ENCODE measurements at places on chromosomes 7 and 10. TPM values are rescaled to one million over a fixed set of nuclear protein-coding genes. Genes with fewer than 3 reads are reported as not detected.

RHEB gene
- 78.9 TPM for polyA plus RNA-seq

DNA sequence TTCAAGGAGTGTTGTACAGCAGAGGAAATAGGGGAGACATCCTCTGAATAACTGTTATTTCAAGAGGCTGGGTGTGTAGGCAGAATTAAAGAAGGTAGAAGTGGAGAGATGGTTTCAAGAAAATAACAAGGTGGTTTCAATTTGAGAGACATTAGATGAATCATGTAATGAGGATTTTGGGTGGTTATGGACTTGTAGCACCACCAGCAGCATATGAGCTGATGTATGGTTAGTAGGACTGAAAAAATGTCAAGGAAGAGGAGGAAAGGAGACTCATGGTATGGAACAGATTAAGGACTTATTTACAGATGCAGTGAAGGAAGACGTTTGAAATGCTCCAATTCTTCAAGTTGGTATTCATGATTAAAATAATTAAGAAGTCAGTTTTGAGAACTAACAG is 166.2 kb downstream of the EXOC4 start:
- no peak for DNase-seq

GRCh38 chr7:16189026-16189715 is 232.2 kb downstream of the CRPPA start:
- no peak for DNase-seq

FKBP6 gene
- polyA plus RNA-seq = 0.23 TPM

GRCh38 chr10:3445648-3446047 is 273.1 kb upstream of the PITRM1 start:
- DNase-seq = no peak

DNA sequence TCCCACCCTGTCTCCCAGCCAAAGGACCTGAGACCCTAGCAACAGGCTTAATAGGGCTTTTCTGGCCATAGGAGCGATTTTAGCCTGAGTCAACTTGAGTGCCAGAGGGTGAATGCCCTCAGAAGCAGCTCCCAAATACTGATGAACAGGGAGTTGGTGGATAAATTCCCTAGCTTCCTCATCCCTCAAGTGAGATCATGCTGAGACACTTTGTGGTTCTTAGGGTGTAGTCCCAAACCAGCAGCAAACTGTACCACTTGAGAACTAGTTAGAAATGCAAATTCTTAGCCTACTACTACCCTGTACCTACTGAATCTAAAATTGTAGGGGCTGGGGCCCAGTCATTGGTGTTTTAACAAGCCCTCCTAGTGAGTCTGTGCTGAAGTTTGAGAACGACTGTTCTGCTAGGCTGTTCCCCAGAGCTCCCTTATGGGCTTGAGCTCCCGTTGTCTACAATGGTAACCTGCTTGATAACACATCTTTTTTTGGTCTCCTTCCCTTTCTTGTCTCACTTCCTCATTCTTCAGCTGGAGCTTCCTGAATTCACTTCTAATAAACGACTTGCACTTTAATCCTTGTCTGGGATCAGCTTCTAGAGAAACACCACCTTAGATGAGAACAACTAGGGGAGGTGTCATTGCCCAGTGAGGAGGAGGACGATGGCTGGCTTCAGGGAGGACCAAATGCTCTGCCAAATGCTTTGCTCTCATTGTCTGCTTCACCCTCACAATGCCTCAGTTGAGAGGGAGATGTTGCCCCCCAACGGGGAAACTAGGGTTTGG is 18.2 kb upstream of the CDH23 start:
- no peak for DNase-seq

DNA sequence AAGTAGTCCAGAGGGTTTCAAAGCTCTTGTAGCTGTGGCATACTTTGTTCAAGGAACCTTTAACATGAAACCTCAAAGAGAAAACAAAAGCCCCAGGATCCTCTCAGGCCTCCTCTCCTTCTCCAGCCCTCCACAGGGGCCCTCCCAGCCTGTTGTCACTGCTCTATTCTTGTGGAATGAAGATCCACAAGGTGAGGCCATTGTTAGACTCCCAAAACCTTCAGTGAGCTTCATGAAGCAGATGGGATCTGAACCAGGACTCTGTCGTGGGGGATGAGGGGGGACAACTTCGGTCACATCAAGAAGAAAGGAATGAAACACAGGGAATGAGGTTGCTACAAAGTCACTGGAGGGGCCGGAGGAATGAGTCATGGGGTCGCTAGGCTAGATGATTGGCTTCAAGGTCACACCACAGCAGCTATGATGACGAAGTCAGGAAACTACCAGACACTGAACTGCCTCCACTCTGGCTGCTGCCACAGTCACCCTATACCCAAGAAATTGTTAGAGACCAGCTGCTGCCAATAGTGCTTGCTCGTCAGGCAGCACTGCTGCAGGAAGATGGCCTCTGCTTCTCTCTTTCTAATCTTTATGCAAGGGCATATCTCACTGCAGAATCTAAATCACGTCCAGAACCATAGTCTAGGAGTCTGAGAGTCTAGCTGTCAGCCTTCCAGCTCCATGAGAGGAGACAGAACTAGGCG is 208.8 kb downstream of the HIBADH start:
- DNase-seq = no peak

- no peak for DNase-seq
Observed at GRCh38 chr10:102629661-102630614, 14.3 kb upstream of the TRIM8 start.

ZNF804B gene
- not detected for polyA plus RNA-seq

- DNase-seq = no peak
Observed at GRCh38 chr7:24842449-24843241, 85.4 kb upstream of the GSDME start.

GRCh38 chr7:148905093-148905666 is 21.1 kb upstream of the EZH2 start:
- no peak for DNase-seq

- DNase-seq = no peak
Observed at GRCh38 chr10:63390521-63390920, 75.3 kb downstream of the JMJD1C start.

GRCh38 chr10:34723750-34724149 is 91.3 kb downstream of the PARD3 start:
- DNase-seq = no peak

CPA1 gene
- polyA plus RNA-seq = 6.5 TPM

NPTX2 gene
- polyA plus RNA-seq = 7.4 TPM

DNA sequence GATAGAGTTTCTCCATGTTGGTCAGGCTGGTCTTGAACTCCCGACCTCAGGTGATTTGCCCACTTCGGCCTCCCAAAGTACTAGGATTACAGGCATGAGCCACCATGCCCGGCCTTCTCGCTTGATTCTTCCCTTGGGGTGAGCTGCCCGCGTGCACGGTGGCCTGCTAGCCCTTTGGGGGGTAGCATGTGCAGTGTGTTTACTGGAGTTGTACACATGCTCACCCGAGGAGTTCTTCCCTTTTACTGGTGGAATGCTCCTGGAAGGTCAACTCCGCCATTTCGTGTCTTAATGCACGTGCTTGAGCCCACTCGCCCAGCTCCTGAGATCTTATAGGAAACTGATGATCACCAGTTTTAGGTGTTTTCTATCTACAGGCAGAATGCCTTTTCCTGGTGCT is 17.0 kb upstream of the ADAMTS14 start:
- DNase-seq = no peak

DNA sequence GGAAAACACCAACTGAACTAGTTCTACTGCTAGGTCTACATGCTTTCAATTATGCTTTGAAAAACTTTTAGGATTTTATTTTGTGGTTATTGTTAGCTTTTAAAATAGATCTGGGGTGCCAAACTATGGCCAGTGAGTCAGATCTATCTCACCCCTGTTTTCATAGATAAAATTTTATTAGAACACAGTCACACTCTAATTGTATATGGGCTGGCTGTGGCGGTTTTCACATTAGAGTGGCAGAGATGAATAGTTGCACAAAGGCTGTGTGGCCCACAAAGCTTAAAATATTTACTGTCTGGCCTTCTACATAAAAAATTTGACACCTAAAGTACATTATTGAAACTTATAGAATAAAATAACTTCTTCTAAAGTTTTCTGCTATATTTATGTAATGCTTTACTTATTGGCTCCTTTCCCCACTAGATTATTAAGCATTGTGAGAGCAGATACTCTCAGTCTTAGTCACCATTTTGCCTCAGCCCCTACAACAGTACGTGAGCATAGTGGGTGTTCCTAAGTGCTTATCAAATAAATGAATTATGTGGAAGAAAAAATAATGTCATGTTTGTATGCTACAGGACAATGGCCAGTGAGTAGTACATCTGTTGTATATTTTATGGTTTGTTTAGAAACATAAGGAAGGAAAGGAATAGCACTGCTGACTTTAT is 5.4 kb upstream of the SUV39H2 start:
- no peak for DNase-seq

TRIM4 gene
- 14.3 TPM for polyA plus RNA-seq

GPR85 gene
- polyA plus RNA-seq = 1.8 TPM

DNA sequence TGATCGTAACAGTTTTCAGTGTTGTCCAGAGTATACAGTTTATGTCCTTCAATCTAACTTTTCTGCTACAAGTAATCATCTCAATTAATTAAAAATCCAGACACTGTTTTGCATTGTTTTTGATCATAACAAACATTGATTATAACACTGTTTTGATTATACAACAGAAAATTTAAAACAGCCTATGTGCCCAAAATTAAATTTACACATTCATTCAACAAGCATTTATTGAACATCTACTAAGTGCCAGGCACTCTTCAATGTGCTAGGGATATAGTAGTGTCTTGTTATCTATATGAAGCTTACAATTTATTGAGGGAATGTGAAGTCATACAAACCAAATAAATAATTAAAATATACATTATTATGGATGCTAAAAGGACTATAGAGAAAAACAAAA is 10.6 kb downstream of the ELAPOR2 start:
- DNase-seq = no peak

DNA sequence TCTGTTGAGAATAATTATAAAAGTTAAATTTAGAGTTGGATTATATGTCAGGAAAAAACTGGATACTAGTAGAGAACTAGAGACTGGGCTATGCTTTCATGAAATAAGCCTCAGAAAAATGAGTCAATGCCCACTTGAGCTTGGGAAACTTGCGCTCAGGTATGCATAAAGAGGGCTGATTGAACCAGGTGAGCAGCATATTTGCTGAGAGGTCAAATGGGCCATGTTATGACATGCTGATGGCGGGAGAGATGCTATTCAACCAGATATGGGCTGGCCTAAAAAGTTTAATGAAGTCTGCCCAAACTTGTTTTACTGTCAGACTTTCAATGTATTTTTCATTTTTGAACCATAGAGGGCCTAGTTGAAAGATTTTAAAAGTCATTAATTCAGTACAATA is 837.6 kb upstream of the GHITM start:
- no peak for DNase-seq

LBX1 gene
- polyA plus RNA-seq = 9.6 TPM

- DNase-seq = no peak
Observed at GRCh38 chr7:74051629-74052410, 23.8 kb downstream of the ELN start.

DNA sequence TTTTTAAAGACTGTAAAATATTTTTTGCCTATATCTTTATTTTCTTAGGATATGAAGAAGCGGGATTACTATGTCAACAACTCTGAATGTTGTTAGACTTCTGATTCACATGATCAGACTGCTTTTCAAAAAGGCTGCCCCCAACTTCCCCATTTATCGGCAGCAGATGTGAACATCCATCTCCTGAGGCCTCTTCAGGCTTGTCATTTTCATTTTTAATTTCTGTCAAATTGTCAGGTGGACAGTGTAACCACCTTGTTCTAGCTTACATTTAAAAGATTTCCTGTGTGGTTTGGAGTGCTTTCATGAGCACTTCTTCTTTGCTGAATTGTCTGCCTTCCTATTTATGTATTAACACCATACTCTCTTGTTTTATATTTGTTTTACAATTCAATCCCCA is 78.8 kb upstream of the GSDME start:
- DNase-seq = no peak

TMEM196 gene
- not detected for polyA plus RNA-seq

- DNase-seq = no peak
Observed at GRCh38 chr7:14207711-14208110, 218.2 kb upstream of the ETV1 start.
